ENCODE measurements at places on chromosomes 12 and 14. TPM values are rescaled to one million over a fixed set of nuclear protein-coding genes. Genes with fewer than 3 reads are reported as not detected.

LYZ gene
- total RNA-seq: not detected

NTN4 gene
- 14.4 TPM for total RNA-seq

C12orf50 gene
- total RNA-seq: not detected

DTX1 gene
- 0.09 TPM for total RNA-seq

AHNAK2 gene
- total RNA-seq: 58.5 TPM

PTPRR gene
- total RNA-seq: 2.1 TPM

Data from pericardium fibroblast (primary cell).